ENCODE measurements at places on chromosomes 1 and 21.
A peak's percentile ranks its signal among the peaks of the same experiment; 100 is the strongest.

DNA sequence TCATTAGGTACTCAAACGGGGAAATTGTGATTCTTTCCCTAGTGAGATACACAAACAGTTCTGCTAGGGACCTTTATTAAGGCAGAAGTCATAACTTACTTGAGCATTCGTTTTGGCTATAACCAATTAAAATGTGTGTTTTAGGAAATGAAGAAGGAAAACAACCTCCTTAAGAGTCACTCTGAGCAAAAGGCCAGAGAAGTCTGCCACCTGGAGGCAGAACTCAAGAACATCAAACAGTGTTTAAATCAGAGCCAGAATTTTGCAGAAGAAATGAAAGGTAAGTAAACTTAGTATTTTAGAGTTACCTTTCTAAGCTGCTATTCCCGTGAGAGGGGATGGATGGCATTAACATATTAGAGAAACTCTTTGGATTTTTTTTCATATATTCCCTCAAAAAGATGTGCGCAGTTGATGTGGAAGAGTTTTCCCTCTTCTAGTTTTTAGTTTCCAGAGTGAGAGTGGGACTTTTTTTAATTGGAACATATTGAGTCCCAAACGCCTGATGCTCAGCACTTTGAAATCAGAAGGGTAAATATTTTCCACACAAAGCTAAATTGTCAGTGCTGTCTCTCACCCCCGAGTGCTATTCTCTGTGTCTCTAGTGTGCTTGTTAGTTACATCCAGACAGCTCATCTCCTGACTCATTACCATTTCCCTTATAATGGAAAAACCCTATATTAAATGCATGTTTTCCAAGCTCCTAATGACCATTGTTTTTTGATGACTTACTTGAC lies 34.9 kb downstream of the CENPF start:
- no peak for DNase-seq

DNA sequence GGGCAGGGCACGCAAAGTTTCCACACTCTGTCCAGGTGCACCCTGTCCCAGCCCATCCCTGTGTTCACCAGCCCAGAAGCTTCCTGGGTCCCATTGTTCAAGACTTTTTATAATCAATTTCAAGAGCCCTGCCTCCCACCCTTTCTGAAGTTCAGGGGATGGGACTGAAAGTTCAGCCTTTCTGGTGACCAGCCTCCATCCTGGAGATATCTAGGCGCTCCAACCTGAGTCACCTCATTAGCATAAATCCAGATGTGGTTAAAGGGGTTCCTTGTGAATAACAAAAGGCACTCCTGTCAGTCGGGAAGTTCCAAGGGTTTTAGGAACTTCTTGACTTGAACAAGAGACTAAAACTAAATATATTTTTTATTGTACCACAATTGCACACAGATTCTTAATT lies 48.4 kb upstream of the RAP1A start:
- no peak for DNase-seq

GRCh38 chr1:160353223-160353622 lies 10.0 kb downstream of the NCSTN start:
- DNase-seq, result no peak

- DNase-seq, result no peak
Measured at GRCh38 chr1:11229203-11229602, 33.1 kb downstream of the MTOR start.

- peak; percentile 41 for DNase-seq
Measured at GRCh38 chr1:179169616-179170467, 59.6 kb downstream of the ABL2 start.

- DNase-seq, result no peak
Measured at GRCh38 chr1:166379447-166379846, 212.6 kb upstream of the FAM78B start.

DNA sequence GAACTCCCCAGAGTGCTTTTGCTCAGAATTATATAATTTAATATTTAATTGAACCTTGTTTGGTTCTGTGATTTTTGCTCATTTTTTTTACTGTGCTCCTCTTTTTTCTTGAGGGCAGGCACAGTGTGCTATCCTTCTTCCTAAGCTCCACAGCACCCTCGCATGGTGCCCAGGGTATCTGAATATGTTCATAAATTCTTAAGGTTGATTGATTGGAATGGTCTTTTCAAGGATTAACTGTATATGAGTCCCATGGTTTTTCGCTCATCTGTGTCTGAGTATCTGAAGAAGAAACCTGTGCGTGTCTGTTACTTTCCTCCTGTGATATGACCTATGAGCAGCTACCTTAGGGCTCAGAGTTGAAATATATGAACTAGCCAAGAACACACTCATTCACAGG lies 393.7 kb downstream of the HLX start:
- DNase-seq, result no peak

DNA sequence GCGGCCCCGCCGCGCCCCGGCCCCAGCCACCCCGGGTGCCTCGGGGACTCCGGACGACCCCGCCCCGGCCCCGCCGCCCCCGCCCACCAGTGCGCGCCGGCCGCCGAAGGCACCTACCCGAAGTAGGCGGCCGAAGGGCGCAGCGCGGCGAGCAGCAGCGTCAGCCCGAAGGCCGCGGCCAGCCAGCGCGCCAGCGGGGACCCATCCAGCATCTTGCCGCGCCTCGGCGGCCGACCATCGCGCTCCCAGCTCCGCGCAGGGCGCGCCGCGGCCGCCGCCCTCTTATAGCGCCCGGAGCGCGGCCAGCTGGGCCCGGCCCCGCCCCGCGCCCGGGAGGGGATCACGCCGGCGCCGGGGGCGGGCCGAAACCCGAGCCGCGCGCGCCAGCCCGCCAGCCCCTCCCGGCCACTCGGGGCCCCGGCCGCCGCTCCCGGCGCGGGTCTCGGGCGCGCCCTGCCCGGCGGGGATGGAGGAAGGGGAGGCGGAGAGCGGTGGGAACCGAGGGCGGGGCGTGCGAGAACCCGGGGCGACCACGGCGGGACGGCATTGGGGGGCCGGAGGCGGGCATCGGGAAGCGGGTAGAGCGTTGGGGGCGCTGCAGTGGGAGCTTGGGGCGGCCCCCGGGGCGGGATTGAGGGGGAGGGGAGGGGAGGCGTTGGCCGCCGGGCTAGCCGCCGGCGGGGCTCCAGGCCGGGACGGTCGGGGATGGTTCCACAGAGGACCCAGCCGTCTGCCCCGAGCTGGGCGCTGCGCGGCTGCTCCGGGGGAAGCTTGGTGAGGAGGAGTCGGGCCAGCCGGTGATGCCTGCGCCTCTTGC lies at the start of gene WNT9A:
WNT9A (minus strand) TSS at position 257 of the 817 bp plus-strand sequence; CDS start at position 212, 45 bp downstream.
- no peak for DNase-seq

DNA sequence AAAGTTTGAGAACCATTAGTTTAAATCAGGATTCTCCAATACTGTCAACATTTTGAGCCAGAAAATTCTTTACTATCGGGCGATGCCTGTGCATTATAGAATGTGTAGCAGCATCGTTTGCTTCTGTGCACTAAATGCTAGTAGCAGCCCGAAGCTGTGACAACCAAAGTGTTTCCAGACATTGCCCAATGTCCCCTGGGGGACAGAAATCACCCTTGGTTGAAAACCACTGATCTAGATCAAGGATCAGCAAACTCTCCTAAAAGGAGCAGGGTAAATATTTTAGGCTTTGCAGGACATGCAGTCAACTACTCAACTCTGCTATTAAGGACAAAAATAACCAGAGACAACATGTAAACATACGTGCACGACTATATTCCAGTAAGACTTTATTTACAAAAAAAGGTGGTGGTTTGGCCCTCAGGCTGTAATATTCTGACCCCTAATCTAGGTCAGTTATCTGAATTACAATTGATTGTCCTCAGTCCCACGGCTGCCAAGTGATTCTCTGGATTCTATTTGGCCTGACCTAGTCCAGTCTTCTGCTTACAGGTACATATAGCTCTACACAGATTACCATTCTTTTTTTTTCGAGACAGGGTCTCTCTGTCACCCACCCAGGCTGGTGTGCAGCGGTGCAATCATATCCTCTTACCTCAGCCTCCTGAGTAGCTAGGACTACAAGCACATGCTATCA lies 10.6 kb downstream of the FAF1 start:
- no peak for DNase-seq

GRCh38 chr1:47190509-47190855 lies 646 bp upstream of the PDZK1IP1 start:
- DNase-seq, result no peak

GRCh38 chr1:58997060-58997411 lies 213.2 kb upstream of the JUN start:
- DNase-seq, result no peak

DNA sequence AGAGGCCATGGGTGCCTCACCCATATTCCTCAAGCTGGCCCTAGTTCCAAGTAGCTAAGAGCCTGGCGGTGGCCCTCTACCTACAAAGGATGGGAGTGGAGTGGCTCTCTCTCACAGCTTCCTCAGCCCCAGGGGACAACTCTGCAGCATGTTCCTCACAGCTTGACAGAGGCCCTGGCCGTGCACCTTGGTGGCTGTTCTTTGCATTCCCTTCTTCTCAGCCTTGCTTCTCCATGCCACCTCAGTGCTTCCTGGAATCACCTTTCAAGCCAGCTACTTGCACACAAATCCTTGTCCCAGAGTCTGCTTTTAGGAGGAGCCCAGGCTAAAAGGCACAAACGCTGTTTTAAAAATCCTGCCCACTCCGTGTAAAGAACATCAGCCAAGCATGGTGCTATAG lies 69.0 kb upstream of the DIRAS3 start:
- DNase-seq, result no peak

DNA sequence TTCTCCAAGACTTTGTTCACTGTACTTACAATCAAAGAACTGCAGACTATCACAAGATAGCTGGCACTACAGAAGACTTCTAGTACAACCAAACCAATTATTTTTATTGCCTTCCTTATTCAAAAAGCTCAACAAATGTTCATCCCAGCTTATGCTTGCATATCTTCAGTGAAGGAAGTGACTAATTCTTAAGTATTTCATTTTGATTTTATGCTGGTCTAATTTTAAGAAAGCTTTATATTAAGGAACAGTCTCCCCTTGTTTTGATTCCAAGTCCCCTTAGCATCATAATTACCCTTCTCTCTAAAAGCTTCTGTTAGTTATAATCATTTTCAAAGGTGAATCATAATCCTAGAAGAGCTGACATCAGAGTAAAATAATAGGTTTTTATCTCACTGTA lies 132.9 kb downstream of the LRRIQ3 start:
- peak; percentile 73 for DNase-seq

GRCh38 chr1:247331525-247332214 lies at the start of gene ZNF496:
ZNF496 (minus strand) TSS chr1:247331867; CDS start chr1:247329578, 2,289 bp downstream.
- DNase-seq, result peak; percentile 41

- DNase-seq, result peak; percentile 4
Measured at GRCh38 chr1:166839600-166840308, 479 bp downstream of the POGK start.
